ENCODE measurements at places on chromosomes 2 and 18.

- DNase-seq, result peak; percentile 11
Measured at GRCh38 chr2:143321994-143322393, 192.8 kb downstream of the ARHGAP15 start.

- no peak for DNase-seq
Measured at GRCh38 chr2:164843346-164843911, 1.8 kb upstream of the COBLL1 start.

GRCh38 chr2:217166241-217166850 lies 306.5 kb upstream of the TNP1 start:
- DNase-seq, result peak; percentile 64

- DNase-seq, result peak; percentile 74
Measured at GRCh38 chr2:134466141-134466540, 212.3 kb downstream of the MGAT5 start.

DNA sequence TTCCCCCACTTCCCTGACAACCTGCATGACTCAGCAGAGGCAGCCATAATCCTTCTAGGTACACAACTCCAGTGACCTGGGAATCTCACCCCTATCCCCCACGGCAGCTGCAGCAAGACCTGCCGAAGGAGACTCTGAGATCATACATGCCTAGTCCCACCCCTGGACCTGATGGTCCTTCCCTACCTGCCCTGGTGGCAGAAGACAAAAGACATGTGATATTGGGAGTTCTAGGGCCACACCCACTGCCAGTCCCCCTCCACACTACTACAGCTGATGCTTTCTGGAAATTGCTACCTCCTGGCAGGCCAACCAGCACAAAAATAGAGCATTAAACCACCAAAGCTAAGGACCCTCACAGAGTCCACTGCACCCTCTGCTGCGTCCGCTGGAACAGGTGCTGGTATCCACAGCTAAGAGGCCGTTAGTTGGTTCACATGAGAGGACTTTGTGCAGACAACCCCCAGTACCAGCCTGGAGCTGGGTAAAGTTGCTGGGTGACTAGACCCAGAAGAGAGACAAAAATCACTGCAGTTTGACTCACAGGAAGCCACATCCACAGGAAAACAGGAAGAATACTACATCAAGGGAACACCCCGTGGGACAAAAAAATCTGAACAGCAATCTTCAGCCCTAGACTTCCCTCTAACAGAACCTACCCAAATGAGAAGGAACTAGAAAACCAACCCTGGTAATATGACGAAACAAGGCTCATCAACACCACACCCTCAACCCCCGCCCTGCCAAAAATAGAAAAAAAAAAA lies 12.5 kb downstream of the MARCO start:
- DNase-seq, result no peak

GRCh38 chr18:47604021-47604420 lies 326.4 kb downstream of the SMAD2 start:
- peak; percentile 23 for DNase-seq

- no peak for DNase-seq
Measured at GRCh38 chr2:216984937-216985336, 125.1 kb upstream of the TNP1 start.
